Activated naive CD4-positive, alpha-beta T cell (primary cell): ENCODE measurements at places on chromosomes 1 and 21.

DNA sequence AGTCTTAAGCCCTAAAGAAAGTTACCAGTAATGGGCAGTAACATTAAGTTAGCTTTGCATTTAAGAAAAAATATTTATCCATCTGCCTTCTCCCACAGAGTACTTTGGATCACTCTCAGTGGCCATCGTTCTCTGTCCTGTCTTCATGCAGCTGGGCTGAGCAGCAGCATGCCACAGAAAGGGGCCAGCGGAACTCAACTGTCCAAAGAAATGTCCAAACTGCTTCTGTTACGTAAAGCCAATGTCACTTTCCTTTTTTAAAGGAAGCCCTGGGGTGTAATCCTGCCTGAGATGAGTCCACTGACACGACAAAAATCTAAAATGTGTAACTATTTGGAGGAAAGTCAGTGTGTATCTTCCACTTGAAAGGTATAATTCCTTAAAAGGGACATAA is 291.6 kb downstream of the SMYD3 start:
- DNase-seq: no peak

- DNase-seq: no peak
Measured at GRCh38 chr1:233112186-233113008, 162.0 kb downstream of the NTPCR start.

DNA sequence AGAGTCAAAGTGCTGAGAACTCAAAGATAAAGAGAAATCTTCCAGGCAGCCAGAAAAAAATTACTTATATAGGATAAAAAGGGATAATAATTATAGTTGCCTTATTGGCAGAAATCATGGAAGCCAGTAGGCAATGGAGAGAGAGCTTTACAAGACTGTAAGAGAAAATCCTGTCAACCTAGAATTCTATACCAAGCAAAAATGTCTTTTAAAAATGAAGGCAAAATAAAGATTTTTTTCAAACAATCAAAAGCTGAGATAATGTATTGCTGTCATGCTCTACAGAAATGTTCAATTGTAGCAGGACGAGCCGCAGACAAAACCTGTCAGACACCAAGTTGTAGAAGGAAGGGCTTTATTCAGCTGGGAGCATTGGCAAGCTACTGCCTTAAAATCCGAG is 26.8 kb upstream of the RAB4A start:
- DNase-seq: no peak

DNA sequence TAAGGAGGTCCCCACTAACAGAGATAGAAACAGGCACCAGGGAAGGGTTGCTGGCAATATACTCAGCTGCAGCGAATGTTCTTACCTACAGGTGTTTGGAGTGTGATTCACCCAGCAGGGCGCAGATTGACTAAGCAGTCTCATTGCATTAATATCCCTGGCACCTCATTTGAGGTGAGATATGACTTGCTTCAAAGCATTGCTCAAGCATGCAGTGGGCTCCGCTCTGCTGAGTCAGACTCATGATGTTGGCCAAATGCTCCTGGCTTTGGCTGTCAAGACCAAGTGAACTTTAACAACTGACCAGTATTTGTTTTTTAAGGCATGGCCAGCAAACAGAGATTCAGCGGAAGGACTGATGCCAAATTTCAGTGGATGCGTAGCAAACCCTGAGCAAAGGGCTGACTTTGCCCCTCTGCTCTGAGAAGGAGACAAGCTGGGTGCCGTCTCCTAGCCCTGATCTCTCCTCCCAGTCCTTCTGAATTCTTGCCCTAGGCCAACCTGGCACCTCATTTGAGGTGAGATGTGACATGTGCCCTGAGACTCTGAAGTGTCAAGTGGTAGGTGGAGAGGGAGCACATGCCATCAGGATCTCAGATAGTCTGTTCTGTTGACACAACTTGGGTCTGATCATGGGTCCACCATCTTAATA is 187.1 kb upstream of the COA6 start:
- no peak for DNase-seq

DNA sequence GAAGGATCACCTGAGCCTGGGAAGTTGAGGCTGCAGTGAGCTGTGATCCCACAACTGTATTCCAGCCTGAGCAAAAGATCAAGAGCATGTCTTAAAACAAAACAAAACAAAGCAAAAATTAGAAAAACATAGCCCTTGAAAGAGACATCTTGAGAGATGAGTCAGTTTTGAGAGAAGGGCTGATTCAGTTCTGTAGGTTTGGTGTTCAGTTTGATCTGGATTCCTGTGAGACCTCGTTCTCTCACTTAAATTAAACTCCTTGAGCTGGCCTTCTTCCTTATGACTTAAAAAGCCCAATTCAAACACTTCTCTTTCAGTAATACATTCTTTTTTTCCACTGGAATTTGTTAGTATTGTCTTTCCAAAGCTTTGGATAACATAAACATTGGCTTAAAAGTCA is 164.2 kb downstream of the NRIP1 start:
- no peak for DNase-seq

GRCh38 chr1:176949033-176949662 is 215.4 kb downstream of the ASTN1 start:
- no peak for DNase-seq

DNA sequence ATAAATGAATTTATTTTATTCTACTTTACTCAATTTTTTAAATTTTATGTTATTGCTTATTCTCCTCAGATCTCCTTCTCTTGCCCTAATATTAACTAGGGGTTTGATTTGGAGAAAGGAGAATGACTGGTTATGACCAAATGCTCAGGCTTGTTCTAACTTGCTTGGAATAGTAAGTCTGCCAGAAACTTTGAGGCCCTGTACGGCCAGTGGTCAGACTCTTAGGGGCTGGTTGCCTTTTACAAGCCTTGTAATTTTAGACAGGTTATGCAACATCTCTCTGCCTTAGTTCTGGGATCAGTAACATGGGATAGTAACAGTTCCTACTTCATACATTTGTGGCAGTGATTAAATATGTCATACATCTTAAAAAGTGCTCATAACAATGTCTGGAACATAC is 279.5 kb downstream of the DUSP10 start:
- no peak for DNase-seq

DNA sequence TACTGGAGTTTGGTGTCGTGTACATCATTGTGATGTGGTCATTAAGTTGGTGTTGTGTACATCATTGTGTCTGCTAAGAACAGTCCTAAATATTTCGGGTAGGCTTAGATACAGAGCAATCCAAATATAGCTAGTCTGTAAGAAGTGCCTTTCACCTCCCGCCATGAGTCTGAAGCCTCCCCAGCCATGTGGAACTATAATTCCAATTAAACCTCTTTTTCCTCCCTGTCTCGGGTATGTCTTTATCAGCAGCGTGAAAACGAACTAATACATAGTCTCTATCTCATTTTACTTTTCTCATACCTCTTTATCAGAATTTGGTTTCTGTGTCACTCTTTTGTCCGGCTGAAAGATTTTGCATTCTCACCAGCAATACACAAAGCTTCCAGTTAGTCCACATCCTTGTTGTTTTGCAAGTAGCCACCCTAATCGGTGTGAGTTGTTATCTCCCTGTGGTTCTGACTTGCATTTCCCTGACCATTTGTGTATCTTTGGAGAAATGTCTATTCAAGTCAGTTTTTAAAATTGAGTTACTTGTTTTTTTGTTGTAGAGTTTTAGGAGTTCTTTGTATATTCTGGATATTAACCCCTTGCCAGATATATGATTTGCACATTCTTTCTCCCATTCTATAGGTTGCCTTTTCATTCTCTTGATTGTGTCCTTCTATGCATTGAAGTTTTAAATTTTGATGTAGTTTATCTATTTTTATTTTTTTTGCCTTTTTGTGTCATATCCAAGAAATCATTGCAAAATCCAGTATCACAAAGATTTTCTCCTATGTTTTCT is 56.5 kb downstream of the FNBP1L start:
- DNase-seq: no peak
